Aorta (tissue), 5 donors: ENCODE measurements at places on chromosomes 7 and 10. TPM values are rescaled to one million over a fixed set of nuclear protein-coding genes. Genes with fewer than 3 reads are reported as not detected.

ZSCAN25 gene
- 16.2 TPM for total RNA-seq

KLHDC10 gene
- 27.2 TPM for total RNA-seq

HOXA5 gene
- 8.0 TPM for total RNA-seq

AKR1C4 gene
- not detected for total RNA-seq

KIN gene
- 13.4 TPM for total RNA-seq

CRHR2 gene
- total RNA-seq, result 0.23 TPM

C10orf62 gene
- total RNA-seq, result 0.42 TPM

HOXA1 gene
- 1.3 TPM for total RNA-seq

DNA sequence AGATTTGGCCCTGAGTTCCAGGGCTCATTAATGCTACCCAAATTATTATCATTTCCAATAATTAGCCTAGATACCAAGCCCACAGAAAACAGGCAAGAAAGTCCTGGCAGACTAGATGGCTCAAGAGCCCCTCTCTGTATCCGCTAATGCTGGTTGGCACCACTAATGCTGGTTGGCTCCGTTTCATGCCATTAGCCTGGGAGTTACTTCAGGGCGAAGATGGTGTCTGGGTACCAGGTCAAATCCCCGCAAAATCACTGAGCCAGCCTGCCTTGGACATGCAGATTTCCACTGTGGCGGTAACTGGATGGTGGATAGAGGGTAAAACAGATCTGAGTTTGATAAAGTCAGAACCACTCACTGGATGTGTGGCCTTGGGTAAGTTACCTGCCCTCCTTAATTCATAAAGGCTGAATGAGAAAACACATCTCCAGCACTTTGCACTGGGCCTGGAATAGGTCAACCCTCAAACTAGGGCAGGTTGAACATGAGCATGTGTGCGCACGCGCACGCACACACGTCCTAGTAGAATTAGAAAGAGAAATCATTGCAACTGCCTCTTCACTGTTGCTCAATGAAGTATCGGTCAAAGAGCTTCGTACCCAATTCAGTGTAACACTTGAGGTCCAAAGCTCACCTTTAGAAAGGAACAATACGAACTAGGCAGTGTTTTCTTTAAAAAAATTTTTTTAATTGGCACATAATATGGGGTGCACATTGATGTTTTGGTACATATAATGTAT, 91.5 kb downstream of the PRPF18 start:
- no peak for DNase-seq
- no peaks in the 10 kb centered on the region for H3K36me3 ChIP-seq
- H3K27ac ChIP-seq, result no peak overlapping the region
- no peak overlapping the region for H3K4me3 ChIP-seq
- H3K27me3 ChIP-seq, result no peaks in the 10 kb centered on the region

DNA sequence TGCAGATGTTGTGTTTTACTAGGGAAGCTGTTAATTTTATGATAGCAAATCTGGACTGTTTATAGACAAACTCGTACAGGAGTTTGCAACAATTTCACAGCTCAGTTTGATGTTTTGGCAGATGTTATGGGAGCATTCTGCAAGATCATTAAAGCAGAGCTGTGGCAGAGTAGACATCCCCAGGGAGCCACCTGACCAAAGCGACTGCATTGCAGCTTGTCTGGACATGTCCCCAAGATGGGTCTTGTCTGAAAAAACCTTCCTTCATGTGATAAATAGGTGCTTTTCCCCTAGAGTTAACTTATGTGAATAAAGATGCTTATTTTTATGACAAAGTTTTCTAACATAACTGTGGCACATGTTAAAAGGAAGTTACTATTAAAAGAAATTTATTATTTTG, 91.2 kb upstream of the GPR141 start:
- H3K27ac ChIP-seq, result no peak overlapping the region
- DNase-seq, result no peak
- H3K36me3 ChIP-seq, result no peaks in the 10 kb centered on the region
- H3K4me1 ChIP-seq, result no peaks in the 10 kb centered on the region
- no peaks in the 10 kb centered on the region for H3K27me3 ChIP-seq

- no peaks in the 10 kb centered on the region for H3K4me1 ChIP-seq
- DNase-seq, result no peak
- no peak overlapping the region for H3K4me3 ChIP-seq
- no peak overlapping the region for H3K27ac ChIP-seq
- H3K27me3 ChIP-seq, result no peaks in the 10 kb centered on the region
Measured at GRCh38 chr10:26543567-26544306, 105.6 kb downstream of the APBB1IP start.

GRCh38 chr7:129227646-129228578, 3.1 kb downstream of the AHCYL2 start:
- H3K4me1 ChIP-seq, result no peaks in the 10 kb centered on the region
- no peaks in the 10 kb centered on the region for H3K36me3 ChIP-seq
- no peaks in the 10 kb centered on the region for H3K27me3 ChIP-seq
- H3K4me3 ChIP-seq, result no peak overlapping the region

DNA sequence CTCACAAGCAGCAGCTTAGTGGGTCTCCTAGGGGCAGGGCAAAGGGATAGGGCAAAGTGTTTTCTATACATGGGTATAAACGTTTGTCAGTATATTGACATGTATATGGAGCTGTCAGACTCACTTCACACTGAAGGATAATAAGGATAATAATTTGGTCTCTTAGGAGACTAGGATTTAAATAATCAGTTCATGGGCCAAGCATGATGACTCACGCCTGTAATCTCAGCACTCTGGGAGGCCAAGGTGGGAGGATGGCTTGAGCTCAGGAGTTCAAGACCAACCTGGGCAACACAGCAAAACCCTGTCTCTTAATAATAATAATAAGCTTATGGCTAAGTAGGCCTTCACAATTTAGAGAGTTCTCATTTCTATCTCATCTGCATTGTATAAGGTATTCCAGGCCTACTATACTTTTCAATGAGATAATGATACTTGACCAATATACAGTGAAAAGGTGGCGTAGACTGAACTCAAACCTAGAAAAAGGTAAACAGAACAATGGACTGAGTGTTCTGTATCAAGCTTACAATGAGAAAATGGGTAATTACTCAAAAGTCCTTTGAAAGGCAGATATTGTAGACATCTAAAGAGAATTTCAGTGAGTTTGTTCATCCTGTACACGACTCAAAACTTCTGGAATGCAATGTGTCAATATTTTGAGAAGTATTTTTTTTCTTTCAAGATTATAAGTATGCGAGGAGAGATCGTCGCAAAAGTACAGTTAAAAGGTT, 7.0 kb downstream of the GSAP start:
- H3K4me3 ChIP-seq, result no peak overlapping the region
- DNase-seq, result no peak
- no peaks in the 10 kb centered on the region for H3K27me3 ChIP-seq
- no peaks in the 10 kb centered on the region for H3K4me1 ChIP-seq
- no peak overlapping the region for H3K27ac ChIP-seq

DNA sequence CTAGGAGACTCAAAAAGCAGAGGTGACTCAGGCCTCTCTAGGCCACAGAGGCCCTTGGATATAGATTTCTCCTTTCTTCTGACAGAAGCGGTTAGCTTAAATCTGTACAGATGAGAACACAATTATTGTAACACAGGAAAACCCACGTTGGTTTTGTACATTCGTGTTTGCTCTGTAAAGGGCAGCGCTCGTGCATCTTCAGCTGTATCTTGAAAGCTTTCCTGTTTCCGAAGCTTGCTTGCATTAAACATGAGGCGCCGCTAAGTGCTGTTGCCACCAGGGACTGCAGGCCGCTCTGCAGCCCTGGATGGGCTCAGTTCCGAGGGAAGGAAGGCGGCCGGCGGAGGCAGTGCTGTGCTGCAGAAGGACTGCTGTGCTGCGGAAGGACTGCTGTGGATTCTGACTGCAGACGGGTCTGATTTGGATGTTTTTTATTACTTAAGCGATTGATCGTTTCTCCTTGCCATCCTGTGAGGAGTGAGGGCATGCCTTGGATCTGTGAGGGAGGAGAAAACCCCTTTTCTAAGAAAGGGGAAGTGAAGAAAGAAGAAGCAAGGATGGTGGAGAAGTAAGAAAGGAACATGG, 53.3 kb downstream of the FHIP2A start:
- H3K27ac ChIP-seq, result no peak overlapping the region
- no peak for DNase-seq
- H3K4me1 ChIP-seq, result no peaks in the 10 kb centered on the region
- H3K36me3 ChIP-seq, result no peaks in the 10 kb centered on the region

DNA sequence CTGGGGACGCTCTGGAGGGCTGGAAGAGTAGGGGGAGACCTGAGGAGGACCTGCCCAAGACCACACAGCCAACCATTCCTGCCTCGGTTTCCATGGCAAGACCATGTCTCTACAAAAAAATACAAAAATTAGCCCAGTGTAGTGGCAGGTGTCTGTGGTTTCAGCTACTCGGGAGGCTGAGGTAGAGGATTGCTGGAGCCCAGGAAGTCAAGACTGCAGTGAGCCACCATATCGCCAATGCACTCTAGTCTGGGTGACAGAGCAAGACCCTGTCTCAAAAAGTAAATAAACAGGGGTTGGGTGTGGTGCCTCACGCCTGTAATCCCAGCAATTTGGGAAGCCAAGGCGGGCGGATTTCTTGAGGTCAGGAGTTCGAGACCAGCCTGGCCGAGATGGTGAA, 48.7 kb downstream of the CLIP2 start:
- H3K4me3 ChIP-seq, result no peak overlapping the region
- DNase-seq, result no peak
- H3K27ac ChIP-seq, result no peak overlapping the region
- H3K27me3 ChIP-seq, result no peaks in the 10 kb centered on the region
- no peaks in the 10 kb centered on the region for H3K36me3 ChIP-seq
- no peaks in the 10 kb centered on the region for H3K4me1 ChIP-seq

DNA sequence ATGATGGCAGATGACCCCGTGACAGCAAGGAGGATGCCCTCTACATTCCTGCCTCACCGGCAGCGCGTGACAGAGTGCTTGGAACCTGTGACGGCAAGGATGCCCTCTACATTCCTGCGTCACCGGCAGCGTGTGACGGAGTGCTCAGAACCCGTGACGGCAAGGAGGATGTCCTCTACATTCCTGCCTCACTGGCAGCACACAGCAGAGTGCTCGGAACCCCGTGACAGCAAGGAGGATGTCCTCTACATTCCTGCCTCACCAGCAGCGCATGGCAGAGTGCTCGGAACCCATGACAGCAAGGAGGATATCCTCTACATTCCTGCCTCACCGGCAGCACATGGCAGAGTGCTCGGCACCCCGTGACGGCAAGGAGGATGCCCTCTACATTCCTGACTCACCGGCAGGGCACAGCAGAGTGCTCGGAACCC, 231.0 kb downstream of the DIP2C start:
- no peaks in the 10 kb centered on the region for H3K27me3 ChIP-seq
- no peaks in the 10 kb centered on the region for H3K36me3 ChIP-seq
- no peaks in the 10 kb centered on the region for H3K4me1 ChIP-seq

DNA sequence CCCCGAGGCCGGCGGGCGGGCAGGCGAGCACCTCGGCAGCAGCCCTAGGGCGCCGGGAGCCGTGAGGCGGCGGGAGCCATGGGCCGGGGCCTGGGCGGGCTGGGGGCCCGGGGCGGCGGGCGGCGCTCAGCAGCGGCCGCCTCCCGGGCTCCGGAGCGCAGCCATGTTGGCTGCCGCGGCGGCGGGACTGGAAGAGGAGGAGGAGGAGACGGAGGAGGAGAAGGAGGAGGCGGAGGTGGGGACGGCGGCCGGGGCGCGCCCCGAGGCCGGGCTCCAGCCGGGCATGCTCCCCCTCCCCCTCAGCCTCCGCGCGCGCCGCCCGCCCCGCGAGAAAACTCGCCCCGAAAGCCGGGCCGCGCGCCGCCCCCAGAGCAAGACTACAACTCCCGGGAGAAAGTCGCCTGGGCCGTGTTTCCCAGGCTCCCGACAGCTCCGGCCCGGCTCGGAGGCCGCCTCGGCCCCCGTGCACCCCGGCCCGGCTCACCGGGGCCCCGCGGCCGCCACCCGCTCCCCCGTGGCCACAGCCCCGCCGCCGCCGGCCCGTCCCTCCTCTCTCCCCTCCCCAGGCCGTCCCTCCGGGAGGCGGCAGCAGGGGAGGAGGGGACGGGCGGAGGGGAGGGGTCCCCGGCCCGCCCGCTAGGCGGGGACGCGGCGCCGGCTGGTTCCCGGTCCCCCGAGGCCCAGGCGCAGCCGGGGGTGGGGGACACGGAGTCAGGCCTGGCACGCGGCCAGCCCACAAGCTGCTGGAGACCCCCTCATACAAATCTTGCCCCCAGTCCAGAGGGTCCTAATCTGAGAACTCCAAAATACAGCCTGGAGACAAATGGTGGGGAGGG, at the start of gene DLG5:
Gene DLG5, minus strand, starts transcription at position 190 of the 836 bp plus-strand sequence. CDS start 235 bp downstream, outside the sequence.
- H3K27me3 ChIP-seq, result no peaks in the 10 kb centered on the region
- no peaks in the 10 kb centered on the region for H3K36me3 ChIP-seq
- peak within 1 kb of the TSS; percentile 97 for H3K4me3 ChIP-seq

DNA sequence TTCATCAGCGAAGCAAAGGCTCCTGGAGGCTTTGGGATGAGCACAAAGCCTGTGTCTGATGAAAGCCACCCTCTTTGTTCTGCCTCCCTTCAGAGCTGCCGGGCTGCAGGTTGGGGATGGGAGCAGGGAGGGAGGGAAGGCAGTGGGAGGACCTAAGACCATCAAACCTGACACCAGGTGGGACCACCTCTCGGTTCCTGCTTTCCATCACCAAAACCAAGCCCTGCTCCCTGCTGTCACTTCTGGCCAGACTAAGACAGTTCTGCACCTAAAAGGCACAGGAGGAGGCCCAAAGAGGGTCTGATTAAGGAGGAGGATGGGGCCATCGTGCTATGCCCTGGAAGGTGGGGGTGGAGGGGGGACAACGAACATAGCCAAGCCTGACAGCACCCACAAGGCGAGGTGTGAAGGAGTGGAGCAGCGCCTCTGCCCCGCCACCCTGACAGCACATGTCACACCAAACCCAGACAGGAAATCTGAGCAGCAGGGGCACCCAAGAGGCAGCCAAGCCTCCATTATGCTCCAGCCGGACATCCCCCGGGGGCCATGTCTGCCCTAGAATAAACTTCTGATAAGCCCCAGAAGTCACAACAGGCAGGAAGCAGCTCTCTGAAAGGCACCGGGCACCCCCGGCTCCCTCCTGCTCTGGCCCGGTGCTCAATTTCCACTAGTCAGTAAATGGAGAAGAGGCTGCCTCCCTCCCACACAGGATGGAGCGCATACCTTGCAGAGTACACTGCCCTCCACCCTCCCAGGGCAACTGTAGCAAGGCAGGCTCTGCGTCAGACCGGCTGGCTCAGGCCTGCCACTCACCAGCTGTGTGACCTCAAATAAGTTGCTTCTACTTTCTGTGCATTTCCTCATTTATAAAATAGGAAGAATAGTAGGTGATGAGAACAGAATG, 48.9 kb downstream of the DLG5 start:
- H3K4me3 ChIP-seq, result no peak overlapping the region
- no peak overlapping the region for H3K27ac ChIP-seq
- DNase-seq, result peak; percentile 60
- H3K4me1 ChIP-seq, result no peaks in the 10 kb centered on the region

GRCh38 chr10:73931767-73932619, 21.1 kb downstream of the PLAU start:
- no peak overlapping the region for H3K4me3 ChIP-seq
- H3K36me3 ChIP-seq, result no peaks in the 10 kb centered on the region
- no peaks in the 10 kb centered on the region for H3K4me1 ChIP-seq
- no peak overlapping the region for H3K27ac ChIP-seq
- DNase-seq, result no peak
- H3K27me3 ChIP-seq, result no peaks in the 10 kb centered on the region

- H3K4me1 ChIP-seq, result no peaks in the 10 kb centered on the region
- no peaks in the 10 kb centered on the region for H3K36me3 ChIP-seq
- no peak overlapping the region for H3K4me3 ChIP-seq
- H3K27me3 ChIP-seq, result no peaks in the 10 kb centered on the region
- H3K27ac ChIP-seq, result no peak overlapping the region
Measured at GRCh38 chr10:20955355-20955893, 58.3 kb upstream of the NEBL start.
